SJSA1 (cell line): ENCODE measurements at places on chromosomes 3 and 15. TPM values are rescaled to one million over a fixed set of nuclear protein-coding genes. Genes with fewer than 3 reads are reported as not detected.
A peak's percentile ranks its signal among the peaks of the same experiment; 100 is the strongest.

Gene LYZL4
- not detected in 2 replicates for total RNA-seq

- DNase-seq, result no peak
Measured at GRCh38 chr3:11240496-11240895, 31.7 kb upstream of the ATG7 start.

- DNase-seq, result no peak
Measured at GRCh38 chr3:167969548-167969947, 126.2 kb downstream of the GOLIM4 start.

DNA sequence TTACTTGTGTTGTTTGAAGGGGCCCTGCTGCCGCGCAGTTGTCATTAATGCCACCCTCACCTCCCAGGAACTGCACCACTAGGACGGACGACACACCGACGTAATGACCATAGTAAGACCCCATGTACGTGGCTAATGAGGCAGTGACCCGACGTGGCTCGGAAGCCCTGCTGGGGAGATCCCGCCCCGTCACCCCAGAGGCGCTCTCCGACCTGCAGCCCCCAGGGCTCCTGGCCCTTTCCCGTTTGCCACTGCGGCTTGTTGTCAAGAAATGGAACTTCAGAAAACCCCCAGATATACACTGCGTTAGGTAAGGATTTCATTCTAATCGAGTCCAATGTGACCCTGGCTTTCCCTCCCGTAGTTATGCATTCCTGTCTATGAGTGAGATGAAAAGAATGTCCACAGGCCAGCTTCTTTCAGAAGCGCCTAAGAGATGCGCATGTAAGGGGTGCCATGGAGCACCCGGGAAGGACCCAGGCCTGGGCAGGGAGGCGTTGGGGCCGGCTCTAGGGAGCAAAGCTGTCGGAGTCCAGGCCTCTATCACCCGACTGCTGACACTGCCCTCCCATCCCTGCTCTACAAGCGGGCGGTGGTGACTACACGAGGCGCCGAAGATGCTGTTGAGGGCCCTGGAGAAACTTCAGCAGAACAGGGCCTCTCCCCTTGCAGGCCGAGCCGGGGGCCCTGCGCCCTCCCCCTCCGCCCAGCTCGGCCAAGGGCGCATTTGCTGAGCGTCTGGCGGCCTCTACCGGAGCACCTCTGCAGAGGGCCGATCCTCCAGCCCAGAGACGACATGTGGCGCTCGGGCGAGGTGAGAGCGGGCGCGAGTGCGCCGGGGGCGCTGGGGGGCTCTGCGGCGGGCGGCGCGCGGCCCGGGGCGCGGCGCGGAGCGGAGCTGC lies at the start of gene GABRA5:
Gene GABRA5 (plus strand): TSS at position 765 of the 902 bp plus-strand sequence. CDS start 2,187 bp downstream, outside the sequence.
- no peak for DNase-seq

Gene TM2D3
- 45.7 and 50.5 TPM in 2 replicates for total RNA-seq

- no peak for DNase-seq
Measured at GRCh38 chr3:33789183-33789954, 9.1 kb upstream of the PDCD6IP start.

Gene ZNF660
- 2.6 and 4.3 TPM in 2 replicates for total RNA-seq

Gene SLC27A2
- total RNA-seq, result 0.13 TPM in 1 of 2 replicates, not detected in the other

Gene MORC1
- total RNA-seq, result not detected in 2 replicates

DNA sequence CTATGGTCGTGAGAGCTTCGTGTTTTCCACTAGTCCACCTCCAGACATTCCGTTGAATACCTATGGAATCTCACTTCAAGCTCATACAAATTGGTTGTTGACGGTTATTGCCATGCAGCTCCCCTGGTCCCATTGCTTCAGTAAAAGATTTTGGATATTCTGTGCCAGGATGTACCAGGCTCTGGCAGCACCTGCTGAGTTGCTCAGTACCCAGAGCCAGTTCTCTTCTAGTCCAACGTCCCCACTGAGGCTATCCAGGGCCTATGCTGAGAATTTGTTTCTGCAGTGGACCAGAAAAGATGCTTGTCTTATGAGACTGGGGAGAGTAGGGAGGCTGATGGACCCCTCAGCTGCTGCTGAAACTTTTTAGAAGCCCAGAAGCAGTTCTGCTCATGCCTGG lies 278.9 kb downstream of the FEZF2 start:
- DNase-seq, result no peak

DNA sequence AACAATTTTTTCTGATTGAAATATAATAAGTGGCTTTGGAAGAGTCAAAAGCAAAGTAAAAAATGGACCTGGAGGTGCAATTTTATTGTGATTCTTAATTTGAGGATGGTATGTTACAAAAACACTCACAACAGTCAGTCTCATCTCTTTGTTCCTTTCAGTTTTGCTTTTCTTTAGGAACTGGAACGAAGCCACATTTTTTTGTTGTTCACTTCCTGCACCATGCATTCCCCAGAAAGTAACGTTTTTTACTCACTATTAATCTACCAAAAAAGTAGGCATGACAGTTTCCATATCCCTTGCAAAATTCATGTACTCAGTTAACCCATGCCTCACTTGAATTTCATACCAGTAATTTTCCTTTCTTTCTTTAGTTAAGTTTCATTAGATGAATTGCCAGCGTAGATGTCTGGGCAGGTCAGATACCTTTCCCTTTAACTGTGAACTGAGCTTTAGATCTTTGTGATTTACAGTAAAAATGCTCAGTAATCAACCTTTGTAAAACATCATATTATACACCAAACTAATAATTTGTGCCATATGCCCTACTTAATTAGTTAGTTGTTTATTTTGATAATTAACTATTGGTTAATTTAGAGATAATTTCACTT lies 384.3 kb downstream of the ROBO1 start:
- DNase-seq, result peak; percentile 19

GRCh38 chr3:49867871-49868321 lies 1.8 kb downstream of the CAMKV start:
- DNase-seq, result no peak

Gene PLA2G4D
- not detected in 2 replicates for total RNA-seq

DNA sequence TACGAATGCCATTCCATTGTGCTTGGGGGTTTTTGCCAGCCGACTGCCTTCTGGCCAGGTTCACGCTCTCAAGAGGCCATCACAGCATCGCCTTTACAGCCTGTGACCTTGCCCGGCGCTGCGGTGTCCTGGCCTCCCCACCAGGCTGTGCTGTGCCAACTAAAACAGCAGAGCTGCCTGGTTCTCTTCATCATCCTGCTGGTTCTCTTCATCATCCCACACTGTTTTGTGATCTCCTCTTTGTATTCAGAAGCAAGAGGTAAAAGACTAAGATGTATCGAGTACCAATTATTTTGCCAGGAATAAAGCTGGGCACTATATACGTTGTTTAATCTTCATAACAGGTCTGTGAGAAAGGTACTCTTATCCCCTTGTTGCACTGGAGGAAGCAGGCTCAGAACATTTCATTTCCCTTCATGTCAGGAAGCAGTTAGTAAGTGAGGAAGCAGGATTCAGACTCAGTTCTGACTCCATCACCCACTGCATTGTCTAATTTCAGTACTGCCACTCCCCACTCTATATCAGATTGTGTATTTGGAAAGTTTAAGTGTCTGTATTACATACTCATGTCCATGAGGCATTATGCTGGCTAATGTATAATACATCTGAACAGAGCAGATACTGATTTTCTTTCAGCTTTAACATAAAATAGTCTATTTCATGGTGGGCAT lies 92.7 kb downstream of the LRRC28 start:
- DNase-seq, result no peak

GRCh38 chr15:91919014-91919534 lies 65.6 kb downstream of the SLCO3A1 start:
- DNase-seq, result no peak

GRCh38 chr3:23185861-23186260 lies 17.3 kb upstream of the UBE2E2 start:
- no peak for DNase-seq

Gene ZNF774
- 0.66 and 4.1 TPM in 2 replicates for total RNA-seq

- no peak for DNase-seq
Measured at GRCh38 chr3:125212091-125212508, 448 bp downstream of the SLC12A8 start.

DNA sequence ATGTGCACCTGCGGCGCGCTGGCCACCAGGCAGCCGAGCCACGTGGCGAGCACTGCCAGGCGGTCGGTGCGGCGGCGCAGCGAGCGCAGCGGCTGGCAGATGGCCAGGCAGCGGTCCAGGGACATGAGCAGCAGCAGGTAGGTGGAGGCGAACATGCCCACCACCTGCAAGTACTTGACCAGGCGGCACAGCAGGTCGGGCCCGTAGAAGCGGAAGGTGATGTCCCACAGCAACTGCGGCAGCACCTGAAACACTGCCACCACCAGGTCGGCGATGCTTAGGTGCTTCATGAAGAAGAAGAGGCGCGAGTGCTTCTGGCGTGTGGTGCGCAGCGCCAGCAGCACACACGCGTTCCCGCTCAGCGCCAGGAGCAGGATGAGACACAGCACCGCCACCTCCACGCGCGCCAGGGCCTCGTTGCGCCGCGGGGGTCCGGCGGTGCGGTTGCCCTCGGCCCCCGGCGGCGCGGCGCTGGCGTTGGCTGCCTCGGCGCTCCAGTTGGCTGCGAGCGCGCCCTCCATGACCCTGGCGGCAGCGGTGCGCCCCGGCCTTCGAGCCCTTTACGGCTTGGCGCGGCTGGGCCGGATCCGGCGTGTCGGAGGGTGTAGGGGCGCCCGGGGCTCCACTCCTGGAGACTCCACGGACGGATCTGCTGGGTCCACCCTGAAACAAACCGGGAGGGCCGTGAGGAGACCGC lies 1.6 kb downstream of the OXTR start:
- no peak for DNase-seq

DNA sequence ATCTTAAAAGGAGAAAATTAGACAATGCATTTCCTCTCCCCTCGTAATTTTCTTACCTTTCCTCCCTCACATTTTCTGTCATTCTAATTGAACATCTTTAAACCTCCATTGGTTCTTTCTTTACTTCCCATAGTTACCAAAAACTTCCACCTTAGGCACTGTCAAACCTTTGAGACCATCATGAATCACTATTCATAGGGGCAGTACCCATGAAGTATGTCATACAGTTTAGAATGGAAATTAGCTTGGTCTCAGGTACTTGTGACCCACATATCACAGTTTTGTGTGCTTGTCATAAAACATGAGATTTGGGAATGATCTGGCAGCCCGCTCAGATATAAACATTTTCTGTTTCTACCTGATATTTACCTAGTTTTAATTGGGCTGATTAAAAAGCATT lies 50.1 kb downstream of the KCNMB3 start:
- no peak for DNase-seq

- DNase-seq, result no peak
Measured at GRCh38 chr3:184579513-184579912, 17.9 kb downstream of the EPHB3 start.

- DNase-seq, result no peak
Measured at GRCh38 chr15:65987100-65987499, 117.8 kb downstream of the RAB11A start.

Gene NR2E3
- not detected in 2 replicates for total RNA-seq

Gene SMCO1
- not detected in 2 replicates for total RNA-seq

DNA sequence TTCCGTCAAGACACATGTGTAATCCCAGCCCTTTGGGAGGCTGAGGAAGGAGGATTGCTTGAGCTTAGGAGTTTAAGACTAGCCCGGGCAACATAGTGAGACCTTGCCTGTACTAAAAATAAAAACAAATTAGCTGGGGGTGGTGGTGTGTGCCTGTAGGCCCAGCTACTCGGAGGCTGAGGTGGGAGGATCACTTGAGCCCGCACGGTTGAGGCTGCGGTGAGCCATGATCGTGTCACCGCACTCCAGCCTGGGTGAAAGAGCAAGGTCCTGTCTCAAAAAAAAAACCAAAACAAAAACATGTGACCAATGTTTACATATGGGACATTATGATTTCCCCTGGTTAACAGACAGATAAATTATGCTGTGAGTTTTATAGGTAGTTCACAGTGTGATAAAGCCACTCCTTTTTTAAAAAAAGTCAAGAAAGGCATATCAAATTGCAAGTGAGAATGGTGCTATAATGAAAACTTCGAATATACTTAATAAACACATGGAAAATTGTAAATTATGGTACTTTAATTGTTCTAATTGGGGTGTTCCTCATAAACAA lies 9.2 kb downstream of the BBX start:
- no peak for DNase-seq

- DNase-seq, result no peak
Measured at GRCh38 chr3:36606871-36607765, 157.2 kb downstream of the DCLK3 start.

Gene PLD1
- 3.3 and 21.9 TPM in 2 replicates for total RNA-seq

DNA sequence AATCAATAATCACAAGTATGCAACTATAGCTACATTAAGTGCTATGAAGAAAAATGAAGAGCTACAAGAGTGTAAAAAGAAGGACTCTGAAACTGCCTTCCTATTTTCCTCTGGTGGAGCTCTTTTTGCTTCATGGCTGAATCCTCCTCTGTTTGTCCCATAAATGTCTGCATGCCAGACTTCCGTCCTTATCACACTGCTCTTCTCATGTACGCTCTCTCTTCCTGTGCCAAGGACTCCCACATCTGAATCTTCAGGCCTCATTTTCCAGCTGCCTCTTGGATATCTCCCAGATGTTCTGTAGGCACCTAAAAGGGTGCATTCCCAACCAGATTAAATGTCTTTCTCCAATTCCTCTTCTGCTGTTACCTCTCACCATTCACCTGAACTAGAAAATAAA lies 123.7 kb downstream of the MECOM start:
- no peak for DNase-seq

DNA sequence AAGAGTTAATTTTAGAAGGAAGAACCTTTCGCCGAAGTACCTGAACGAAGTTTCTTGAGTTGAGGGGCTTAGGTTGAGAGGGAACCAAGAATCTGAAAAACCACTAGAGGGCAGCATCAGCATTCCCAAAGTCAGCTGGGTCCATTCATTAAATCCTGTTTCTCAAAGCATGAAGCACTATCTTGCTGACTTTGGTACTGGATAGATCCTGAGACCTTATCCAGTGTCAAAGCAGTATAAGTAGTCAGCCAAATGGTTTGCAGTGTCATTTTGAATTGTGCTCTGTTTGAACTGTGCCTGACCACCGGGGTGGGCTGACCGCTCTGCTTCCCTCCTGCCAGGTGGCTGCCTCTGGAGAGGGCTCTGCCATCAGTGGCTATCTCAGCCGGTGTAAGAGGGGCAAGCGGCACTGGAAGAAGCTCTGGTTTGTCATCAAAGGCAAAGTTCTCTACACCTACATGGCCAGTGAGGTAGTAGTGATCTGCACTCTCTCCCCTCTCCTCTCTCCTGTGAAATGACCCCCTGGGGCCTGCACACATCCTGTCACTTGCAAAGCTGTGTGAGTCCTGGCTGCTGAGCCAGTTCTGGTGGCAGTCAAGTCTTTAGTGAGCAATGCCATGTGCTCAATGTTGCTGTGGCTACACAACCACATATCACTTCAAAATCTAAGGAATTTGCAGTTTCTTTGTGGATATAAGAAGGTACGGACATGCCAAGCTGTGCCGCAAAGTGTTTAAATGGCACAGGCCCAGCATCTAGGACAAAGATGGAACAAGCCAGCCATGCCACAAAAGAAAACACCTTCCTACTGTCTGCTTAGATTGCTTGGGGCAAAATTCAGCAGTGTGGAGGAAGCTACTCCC lies 21.4 kb upstream of the NR2C2 start:
- peak; percentile 35 for DNase-seq

GRCh38 chr3:176755977-176756376 lies 441.3 kb downstream of the TBL1XR1 start:
- no peak for DNase-seq

Gene BDH1
- total RNA-seq, result 7.9 and 20.0 TPM in 2 replicates

GRCh38 chr15:77016321-77016695 lies 21.4 kb downstream of the PSTPIP1 start:
- no peak for DNase-seq

GRCh38 chr3:186081678-186082077 lies 27.2 kb downstream of the ETV5 start:
- no peak for DNase-seq

Gene CAMP
- total RNA-seq, result not detected in 2 replicates

Gene TUBGCP5
- 21.2 and 42.3 TPM in 2 replicates for total RNA-seq

- DNase-seq, result no peak
Measured at GRCh38 chr15:62124973-62125303, 40.1 kb downstream of the C2CD4B start.
